NCI-H1694 (cell line): ENCODE measurements at places on chromosomes 6 and 20.

GRCh38 chr6:14910692-14911547 lies 334.9 kb upstream of the JARID2 start:
- no peak for DNase-seq

DNA sequence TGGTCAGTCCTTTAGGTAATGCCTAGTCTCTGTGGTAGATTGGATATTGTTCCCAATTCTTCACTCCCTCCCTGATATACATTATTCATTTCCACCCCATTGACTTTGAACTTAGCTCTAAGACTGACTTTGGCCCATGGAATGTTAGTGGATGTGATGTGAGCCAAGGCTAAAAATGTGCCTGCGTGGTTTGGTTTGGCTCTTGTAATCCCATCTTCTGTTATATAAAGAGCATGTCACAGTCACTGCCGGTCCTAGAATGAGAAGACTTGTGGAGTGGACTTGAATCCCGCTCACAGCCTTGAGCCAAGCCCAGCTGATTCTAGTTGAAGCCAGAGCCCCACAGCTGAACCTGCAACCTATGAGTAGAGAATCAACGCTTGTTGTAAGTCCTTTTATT lies 23.6 kb upstream of the DNAAF9 start:
- DNase-seq: no peak

DNA sequence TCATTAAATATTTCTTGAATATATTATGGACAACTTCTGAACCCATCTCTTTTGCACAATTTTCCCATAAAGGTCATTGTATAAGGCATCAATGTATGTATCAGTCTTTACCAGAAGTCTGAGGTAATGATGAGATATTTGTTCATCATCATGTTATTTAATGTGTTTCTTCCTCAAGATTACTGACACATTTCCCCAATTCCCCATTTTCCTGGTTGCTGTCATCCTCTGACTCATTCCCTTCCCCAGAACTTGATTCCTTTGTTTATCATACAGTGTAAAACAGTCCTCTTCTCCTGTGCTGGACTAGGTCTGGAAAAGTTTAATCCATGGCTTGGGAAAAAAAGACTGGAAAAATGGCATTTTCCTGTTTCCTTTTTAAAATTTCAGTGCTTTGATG lies 107.9 kb upstream of the FLRT3 start:
- no peak for DNase-seq

- no peak for DNase-seq
These were observed 9.0 kb downstream of the EXOC2 start for GRCh38 chr6:683742-684440.

DNA sequence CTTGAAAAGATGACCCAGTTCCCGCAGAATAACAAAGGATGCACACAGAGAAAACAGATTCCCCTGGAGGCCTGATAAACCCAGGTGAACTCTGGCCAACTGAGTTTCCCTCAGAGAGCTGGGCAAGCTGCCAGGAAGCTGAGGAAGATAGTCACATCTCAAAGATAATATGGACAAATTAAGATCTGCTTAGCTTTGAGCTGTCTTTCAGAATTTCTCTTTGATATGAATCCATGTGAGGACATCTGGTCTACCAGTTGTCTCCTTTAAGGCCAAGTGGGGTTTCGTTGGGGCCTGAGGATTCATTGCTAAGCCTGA lies 59.5 kb downstream of the ID4 start:
- DNase-seq: no peak

DNA sequence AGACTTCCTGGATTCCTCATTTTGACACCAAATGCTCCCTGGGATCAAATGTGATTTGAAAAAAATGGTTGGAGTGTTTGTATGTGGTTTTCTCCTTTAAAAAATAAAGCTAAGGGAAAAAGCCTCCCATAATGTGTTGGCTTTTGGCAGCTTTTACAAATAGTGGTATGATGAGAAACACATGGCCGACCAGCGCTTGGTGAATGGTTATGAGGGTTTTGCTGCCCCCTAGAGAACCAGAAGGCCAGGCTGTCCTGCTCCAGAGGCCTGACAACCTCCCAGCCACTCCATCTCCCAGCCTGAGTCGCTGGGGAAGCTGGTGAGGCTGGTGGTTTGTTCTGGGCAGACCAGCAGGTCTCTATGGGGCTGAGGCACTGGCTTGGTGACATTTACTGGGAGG lies 69.3 kb downstream of the CLIC5 start:
- no peak for DNase-seq

DNA sequence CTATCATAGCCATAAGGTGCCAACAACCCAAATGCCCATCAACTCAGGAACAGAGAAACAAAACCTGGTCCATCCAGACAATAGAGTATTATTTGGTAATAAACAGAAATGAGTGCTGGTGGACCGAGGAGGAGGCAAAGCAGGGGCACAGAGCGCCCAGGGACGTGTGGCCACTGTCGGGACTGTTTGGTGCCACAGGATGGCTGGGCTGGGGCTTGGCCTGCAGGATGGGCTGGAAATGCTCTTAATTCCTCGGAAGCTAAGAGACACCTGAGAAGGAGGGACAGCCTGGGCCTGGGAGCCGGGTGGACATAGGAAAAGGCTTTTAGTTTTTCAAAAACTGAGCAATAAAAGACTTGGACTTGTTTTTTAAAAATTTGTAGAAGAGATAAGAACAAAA lies 216.4 kb downstream of the DLL1 start:
- no peak for DNase-seq

DNA sequence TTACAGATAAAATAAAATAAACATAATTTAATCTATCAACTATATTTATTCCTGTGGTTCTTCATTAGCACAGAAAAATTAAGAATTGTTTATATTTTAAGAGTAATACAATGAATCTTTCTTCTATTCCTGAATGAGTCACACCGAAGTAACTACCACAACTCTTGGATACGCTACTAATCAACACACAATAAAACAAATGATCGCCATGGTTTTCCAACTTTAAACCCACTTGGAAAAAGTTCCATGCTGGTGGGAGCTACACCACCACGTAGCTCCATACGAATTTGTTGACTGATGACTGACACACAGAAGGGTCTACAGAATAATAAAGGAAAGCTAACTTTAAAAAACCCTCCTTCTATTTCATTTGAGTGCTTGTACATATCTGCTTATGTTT lies 135.8 kb upstream of the NEDD9 start:
- DNase-seq: no peak

GRCh38 chr20:13029687-13030375 lies 21.1 kb downstream of the SPTLC3 start:
- DNase-seq: no peak

GRCh38 chr6:148509800-148510581 lies 167.4 kb downstream of the SASH1 start:
- DNase-seq: peak; percentile 71

DNA sequence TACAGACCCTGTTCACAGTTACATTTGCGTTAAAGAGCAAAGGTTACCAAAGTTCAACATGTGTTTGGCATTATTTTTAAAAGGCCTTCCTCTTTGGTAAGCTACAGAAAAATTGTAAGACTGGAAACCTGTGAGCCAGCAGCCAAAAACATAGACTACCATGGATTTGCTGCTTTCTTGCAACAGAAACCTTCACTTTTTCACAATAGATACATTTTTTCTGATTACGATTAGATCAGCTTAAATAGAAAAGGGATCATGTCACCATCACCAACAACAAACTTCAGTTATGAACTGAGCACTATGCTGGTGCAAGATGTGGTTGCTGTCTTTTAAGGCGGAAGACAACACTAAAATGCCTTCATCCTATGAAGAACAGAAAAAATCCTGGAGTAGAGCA lies 112.3 kb upstream of the MARCKS start:
- DNase-seq: no peak

GRCh38 chr6:142463988-142464387 lies 162.2 kb downstream of the ADGRG6 start:
- no peak for DNase-seq

DNA sequence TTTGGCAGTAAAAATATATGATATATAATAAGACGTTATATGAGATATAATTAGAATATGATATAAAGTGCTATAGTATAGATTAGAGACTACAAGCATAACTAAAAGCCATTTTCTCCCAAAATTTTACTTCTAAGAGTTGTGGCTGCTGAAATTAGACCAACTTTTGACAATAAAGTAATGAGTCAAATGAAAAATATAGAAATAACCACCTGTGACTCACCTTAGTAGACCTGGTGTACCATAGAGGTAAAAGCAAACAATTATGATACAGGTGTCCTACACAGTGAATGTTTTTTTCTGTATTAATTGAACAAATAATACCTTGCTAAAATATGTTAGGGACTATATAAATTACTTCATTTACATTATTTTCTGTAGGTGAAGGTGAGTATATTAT lies 482.9 kb upstream of the MAN1A1 start:
- DNase-seq: no peak

DNA sequence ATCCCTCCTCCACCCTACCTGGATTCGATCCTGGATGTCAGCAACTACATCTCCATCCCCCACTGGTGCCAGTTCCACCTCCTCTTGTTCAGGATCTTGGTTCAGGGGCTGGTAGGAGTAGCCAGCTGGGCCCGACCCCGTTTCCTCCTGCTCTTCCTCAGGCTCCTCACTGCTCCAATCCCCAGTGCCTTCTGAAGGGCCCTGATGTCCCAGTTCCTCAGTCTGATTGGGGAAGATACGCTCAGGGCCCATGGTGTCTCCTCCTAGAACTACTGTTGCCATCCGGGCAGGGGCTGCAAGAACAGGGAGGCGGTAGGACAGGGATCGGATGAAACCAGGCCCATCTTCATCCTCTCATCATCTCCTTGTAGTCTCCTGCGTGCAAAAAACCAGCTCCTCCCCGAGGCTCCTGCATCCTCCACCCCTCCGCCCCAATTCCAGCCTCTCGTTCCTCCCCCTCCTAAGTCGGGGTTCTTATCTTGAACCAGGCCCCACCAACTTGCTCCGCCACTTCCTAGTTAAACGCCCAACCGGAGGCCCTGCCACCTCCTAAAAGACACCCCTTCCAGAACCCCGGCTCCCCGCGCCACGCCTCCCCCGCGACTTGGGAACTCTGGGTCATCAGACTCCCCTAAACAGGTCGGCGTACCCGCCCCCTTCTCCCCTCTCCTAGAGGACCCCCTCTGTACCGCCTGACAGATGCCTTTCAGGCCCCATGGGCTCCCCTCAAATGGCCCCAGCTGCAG lies 476 bp downstream of the MEA1 start:
- DNase-seq: no peak

DNA sequence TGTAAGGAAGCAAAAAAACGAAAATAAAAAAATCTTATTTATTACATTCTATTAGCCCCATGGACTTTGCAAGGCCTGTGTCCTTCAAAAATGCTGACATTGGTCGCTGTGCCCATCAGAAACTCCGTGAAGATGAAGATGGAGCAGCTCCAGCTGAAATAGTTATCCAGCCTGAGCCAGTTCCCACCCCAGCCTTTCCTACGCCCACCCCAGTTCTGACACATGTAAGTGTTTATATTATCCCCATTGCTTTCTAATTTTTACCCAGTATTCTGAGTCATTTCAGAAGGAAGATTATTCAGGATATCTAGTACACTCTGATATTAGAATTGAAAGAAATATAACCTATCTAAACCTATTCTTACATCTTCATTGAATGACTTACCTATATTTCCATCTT lies 217.7 kb downstream of the ARHGAP18 start:
- no peak for DNase-seq

DNA sequence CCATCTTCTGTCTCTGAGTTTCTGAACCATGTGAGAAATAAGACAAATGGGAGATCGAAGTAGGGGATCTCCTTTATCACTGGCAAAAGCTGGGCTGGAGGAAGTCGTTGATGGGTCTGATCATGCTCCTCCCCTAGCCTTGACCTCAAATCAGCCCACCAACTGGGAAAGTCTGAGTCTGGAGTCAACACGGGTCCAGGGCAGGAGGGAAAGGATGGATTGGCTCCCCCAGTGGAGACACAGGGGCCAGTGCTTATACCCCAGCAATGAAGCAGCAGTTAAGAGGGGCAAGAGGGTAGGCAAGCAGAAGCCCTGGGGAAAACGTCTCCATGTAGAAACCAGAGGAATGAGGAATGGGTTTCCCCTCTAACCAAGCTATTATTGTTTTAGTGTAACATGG lies 152.6 kb downstream of the TBC1D7 start:
- no peak for DNase-seq

GRCh38 chr20:18978311-18978710 lies 164.7 kb downstream of the SCP2D1 start:
- no peak for DNase-seq
